ENCODE measurements at places on chromosomes 11 and 22.

- no peak for DNase-seq
Measured at GRCh38 chr11:105824457-105825013, 197.5 kb downstream of the MSANTD4 start.

DNA sequence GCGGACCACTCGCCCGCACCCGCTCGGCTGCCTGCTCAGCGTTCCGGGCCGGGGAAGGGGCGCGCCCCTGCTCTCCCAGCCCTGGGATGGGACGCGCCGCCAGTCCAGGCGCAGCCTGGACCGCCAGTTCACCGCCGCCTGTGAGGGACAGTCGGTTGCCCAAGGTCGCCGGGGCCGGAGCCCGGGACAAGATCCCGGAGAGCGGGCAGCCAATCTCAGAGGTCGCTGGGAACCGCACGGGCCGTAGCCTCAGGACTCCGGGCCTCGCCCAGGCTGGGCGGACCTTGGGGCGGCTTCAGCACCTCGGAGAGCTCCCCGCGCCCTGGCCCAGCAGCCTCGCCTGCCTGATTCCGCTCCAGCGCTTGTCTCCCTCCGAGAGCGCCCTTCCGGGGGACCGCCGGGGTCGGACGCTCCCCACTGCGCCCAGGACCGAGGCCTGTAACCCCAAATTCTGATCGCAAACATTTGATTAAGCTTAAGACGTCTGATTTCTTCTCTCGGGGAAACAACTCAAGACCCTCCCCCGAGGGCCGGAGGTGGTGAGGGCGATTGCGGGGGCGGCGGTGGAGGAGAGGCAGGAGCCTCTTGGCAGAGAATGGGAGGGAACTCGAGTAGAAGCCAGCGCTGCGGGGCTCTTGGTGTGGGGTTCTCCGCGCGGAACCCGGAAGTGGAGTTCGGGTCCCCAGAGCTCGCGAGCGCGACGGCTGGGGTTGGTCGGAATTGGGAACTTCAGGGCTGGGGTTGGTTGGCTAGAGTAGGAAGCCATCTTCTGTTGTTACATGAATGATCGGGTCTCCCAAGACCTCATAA, 1.1 kb upstream of the CHRM4 start:
- DNase-seq = peak; percentile 88

- DNase-seq = peak; percentile 18
Measured at GRCh38 chr11:33655842-33656600, 44.6 kb downstream of the C11orf91 start.

DNA sequence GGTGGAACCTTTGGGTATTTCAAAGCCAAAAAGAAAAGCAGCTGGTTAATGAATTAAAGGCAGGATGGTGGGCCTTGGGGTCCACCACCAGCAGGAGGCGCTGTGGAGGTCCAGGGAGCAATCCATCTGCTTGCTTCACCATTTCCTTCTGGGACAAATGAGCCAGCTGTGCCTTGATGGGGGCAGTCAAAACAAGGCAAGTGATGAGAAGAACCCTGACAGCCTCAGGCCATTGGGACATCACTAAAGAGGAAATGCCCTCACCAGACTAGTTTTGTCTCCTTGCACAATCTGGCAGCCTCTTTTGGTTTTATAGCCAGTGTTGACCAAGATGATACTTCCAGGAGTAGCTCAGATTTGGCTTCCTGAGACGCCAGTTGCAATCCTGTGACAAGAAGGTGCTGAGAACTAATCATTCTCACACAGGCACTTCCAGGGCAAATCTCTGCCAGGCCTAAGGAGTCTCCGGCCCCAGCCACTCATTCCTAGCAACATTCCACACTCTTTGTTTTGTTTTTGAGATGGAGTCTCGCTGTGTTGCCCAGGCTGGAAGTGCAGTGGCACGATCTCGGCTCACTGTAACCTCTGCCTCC, 38.2 kb upstream of the WEE1 start:
- DNase-seq = peak; percentile 63

- DNase-seq = no peak
Measured at GRCh38 chr11:85710917-85711316, 24.9 kb upstream of the CCDC89 start.

- no peak for DNase-seq
Measured at GRCh38 chr22:31496735-31497146, 405 bp downstream of the SFI1 start.

DNA sequence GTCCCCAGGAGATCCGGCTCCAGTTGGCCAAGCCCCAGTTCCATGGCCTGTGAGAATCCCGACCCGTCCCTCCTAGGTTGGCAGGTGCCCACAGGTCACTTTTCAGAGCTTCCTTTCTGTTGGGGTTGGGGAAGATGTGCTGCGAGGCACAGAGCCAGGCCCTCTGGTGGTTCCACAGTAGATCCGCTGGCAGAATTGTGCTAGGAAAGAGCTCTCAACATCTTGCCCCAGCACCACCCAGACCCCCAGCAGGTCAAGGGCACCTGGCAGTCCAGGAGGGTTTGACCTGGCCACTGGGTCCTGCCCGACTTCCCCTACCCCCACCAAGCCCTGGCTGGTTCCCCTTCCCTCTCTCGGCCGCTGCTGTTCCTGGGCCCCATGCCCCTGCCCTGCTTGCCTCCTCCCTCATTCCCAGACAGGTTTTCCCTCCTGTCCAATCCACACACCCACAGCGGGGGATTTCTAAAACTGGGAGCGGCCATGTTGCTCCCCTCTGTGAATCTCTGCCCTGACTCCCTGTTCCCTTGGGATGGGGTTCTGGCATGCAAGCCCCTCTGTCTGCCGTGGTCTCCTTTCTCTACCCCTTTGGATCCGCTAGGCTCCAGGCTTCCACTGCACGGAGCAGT, 26.2 kb upstream of the GCAT start:
- DNase-seq = no peak

DNA sequence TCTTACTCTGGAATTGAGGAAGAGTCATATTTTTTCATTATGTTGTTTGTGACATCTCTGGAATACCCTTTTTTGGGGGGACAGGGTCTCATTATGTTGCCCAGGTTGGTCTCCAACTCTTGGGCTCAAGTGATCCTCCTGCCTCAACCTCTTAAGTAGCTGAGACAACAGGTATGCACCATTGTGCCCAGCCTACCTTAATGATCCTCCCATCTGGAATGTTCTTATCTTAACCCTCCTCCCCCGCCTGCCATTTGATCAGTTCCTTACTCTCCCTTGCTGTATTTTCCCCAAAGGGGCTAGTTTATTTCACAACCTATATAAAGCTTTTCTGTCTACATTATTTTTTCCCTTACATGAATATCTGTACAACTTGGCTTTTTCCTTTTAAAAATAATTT, 594.7 kb downstream of the METTL15 start:
- DNase-seq = no peak

- DNase-seq = no peak
Measured at GRCh38 chr22:25484521-25485315, 79.8 kb upstream of the GRK3 start.

- no peak for DNase-seq
Measured at GRCh38 chr11:86627776-86628455, 44.5 kb downstream of the ME3 start.

- DNase-seq = no peak
Measured at GRCh38 chr22:46169628-46170027, 19.3 kb downstream of the PPARA start.

GRCh38 chr11:64297699-64298358, 2.3 kb upstream of the CATSPERZ start:
- no peak for DNase-seq

- no peak for DNase-seq
Measured at GRCh38 chr11:19771463-19771862, 58.8 kb downstream of the NAV2 start.

DNA sequence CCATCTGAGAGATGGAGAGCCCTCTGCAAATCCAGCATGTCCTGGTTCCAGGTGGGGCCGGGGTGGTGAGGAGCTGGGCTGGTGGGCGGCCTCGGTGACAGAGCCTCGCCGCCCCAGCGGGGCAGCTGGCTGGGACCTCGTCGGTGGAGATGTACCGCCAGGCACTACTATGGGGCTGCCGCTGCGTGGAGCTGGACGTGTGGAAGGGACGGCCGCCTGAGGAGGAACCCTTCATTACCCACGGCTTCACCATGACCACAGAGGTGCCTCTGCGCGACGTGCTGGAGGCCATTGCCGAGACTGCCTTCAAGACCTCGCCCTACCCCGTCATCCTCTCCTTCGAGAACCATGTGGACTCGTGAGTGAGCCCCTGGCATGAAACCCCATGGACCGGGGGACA, 7.0 kb downstream of the PLCB3 start:
- DNase-seq = no peak

DNA sequence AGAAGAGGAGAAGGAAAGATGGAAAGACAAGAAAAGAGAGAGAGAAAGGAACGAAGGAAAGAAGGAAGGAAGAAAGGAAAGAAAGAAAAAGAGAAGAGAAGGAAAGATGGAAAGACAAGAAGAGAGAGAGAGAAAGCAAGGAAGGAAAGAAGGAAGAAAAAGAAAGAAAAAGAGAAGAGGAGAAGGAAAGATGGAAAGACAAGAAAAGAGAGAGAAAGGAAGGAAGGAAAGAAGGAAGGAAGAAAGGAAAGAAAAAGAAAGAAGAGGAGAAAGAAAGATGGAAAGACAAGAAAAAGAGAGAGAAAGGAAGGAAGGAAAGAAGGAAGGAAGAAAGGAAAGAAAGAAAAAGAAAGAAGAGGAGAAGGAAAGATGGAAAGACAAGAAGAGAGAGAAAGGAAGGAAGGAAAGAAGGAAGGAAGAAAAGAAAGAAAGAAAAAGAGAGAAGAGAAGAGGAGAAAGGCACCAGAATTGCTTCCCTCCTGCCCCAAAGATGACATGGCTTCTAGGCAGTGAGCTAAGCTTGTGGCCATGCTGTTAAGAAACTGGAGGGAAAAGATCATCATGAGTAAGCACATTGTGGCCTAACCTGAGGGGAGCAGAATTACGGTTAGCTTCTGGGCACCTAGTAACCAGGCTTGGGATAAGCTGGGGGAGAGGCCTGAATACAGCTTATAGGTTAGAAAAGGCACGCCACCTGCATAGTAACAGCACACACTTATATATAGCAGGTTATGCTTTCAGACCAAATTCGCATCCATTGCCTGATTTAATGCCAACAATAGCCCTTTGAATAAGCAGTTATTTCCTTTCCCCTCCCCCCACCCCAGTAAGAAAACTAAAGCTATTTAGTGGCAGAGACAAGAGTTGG, 2.3 kb upstream of the ST3GAL4 start:
- no peak for DNase-seq

- DNase-seq = no peak
Measured at GRCh38 chr11:111019451-111019850, 226.1 kb upstream of the POU2AF2 start.

DNA sequence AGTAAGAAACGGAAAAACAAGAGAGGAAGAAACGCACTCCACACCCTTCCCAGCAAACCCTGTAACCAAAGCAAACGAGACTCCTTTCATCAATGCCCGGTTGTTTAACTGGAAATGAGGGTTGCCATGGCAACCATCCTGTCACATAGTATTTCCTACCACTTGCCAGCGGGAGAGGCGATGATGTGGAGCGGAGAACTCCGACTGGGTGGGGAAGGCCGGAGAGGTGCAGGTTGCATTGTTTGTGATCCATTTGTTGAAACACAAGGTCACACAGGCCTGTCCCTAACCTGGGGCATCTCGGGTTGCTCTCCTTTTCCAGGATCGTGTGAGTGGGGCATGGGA, 609.9 kb downstream of the BUD13 start:
- no peak for DNase-seq

- DNase-seq = no peak
Measured at GRCh38 chr11:122751292-122752070, 86.8 kb upstream of the CRTAM start.

DNA sequence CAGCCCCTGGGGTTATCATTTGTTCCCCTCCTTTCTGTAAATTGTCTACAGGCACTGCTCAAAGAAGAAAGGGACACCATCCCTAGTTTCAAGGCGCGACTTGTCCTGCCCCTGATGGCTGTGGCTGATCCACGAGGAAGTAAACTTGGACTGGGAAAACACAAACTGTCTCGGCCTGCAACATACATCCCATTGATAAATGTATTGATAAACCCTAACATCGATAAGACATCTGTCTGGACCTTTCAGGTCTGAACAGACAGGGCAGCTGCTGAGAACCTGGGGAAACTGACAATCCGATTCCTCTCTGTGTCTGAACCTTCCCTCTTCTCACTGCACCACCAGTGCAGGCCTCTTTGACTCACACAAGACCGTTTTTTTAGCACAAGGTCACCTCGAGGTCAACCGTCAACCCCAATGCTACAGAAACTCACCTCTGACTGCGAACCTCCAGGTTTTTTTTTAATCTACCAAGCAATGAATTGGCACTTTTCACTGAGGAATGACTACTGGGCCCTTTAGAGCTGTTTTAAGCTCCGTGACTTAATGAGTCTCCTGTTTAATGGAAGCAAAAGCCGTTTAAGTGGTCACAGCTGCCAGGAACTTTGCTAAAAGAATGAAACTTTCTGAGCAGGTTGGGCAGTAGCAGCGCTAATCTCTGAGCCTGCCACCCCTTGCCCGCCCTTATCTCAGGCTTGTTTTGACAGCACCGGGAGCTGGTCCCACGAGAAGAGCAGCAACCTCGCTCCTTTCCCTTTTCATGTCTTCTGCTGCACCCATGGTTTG, 203.8 kb upstream of the TMEM45B start:
- DNase-seq = no peak

DNA sequence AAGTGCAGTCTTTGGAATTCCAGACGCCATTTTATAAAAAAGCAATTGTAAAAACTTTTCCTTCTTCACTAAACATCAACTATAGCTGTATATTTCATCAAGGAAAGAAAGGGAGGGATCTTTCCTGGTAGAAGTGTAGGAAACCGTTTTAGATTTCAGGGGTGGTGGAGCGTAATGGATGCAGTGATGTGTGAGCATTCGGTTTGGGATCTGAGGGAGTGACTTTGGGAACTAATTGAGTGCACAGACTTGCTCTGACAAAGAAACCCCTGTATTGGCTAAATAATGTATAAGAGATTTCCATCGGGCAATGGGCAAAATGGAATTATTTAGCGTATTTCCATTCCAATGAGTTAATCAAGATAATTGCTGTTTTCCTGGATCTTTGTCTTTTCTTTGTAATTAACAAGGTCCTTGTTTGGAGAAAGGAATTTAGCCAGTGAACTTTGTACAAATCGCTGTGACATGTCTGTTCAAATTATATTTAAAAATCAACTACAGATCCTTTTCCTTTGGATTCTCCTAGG, 125.0 kb upstream of the NARS2 start:
- no peak for DNase-seq

GRCh38 chr11:115528225-115528624, 24.0 kb upstream of the CADM1 start:
- no peak for DNase-seq

- DNase-seq = no peak
Measured at GRCh38 chr11:102286292-102286691, 31.0 kb upstream of the BIRC3 start.

GRCh38 chr22:45088576-45088975, 75.1 kb upstream of the NUP50 start:
- DNase-seq = no peak

- DNase-seq = no peak
Measured at GRCh38 chr11:64929625-64930024, 5.1 kb downstream of the PPP2R5B start.

All from mucosa of gallbladder (tissue), 1 donor.